Dermis microvascular lymphatic vessel endothelial cell (primary cell): ENCODE measurements at places on chromosomes 6 and 20. TPM values are rescaled to one million over a fixed set of nuclear protein-coding genes. Genes with fewer than 3 reads are reported as not detected.

The PDRG1 gene
- total RNA-seq, result 3.2 and 5.7 TPM in 2 replicates

The ARFRP1 gene
- 22.5 and 38.1 TPM in 2 replicates for total RNA-seq

The LY6G6D gene
- total RNA-seq, result not detected in 2 replicates

The PAX1 gene
- total RNA-seq, result not detected in 2 replicates

The CD93 gene
- total RNA-seq, result 71.6 and 101 TPM in 2 replicates

The FOXF2 gene
- not detected in 2 replicates for total RNA-seq

The RBM24 gene
- total RNA-seq, result 0.63 and 0.64 TPM in 2 replicates

The CTSA gene
- total RNA-seq, result 29.4 and 73.2 TPM in 2 replicates

The RRP36 gene
- total RNA-seq, result 72.3 and 84.3 TPM in 2 replicates
